RCC 7860 (cell line): ENCODE measurements at places on chromosomes 12 and 14.

DNA sequence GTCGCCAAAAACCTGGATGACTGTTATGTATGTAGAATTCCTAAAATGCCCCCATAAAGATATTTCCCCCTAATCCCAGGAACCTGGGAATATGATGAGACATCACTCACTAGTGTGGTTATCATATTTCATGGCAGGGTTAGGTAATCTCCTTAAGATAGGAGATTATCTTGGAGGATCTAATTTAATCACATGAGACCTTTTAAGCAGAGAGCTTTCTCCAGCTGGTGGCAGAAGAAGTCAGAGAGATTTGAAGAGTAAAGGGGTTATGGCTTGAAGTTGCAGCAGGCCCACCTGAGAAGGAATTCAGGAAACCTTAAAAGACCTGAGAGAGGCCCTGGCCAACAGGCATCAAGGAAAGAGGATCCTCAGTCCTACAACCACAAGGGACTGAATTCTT is 53.6 kb downstream of the DYRK2 start:
- no peak for DNase-seq

DNA sequence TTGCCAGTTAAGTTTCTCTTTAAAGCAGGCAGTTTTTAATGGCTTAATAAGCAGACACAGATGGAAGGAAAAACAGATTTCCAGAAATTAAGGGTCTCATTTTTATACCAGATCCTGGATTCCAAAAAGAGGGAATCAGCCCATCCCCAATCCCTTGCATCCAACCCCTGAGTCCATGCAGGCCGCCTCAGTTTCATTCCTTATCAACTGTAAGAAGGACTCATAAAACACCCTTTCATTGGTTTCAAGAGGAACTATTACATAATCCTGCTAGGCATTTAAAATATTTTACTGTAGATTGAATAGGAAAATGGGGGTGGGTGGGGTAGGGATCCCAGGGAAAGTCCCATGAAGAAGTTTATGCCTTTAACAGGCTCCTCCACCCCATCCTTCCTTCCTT is 9.4 kb downstream of the CCDC184 start:
- DNase-seq = no peak

DNA sequence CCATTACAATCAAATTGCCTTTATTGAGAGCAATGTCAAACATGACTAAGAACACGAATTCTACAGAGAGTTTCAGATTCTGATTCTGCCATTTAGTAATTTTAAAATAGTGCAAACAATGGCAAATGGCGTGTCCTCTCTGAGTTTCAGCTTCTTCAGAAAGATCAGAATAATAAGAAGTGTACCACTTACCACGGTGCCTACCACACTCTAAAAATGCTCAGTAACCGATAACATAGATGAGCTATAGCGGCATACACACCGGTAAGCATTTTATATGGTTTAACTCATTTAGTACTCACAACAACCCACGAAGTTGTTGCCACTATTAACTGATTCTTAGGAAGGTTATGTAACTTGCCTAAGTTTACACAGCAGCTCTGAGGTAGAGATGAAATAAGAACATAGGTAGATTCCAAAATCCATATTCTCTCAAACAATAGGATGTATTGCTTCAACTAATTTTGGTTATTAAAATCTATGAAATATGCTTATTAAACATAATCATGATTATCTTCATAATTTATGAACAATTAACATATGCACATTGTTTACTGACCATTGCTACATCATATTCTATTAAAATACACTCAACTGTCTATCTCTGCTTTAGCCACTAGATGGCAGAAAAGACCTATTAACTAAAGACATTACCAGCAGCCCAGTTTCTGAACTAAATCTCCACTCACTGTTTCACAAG is 38.3 kb downstream of the SLC6A15 start:
- peak; percentile 44 for DNase-seq

GRCh38 chr12:51951843-51952722 is 584 bp downstream of the ACVR1B start:
- DNase-seq = no peak

DNA sequence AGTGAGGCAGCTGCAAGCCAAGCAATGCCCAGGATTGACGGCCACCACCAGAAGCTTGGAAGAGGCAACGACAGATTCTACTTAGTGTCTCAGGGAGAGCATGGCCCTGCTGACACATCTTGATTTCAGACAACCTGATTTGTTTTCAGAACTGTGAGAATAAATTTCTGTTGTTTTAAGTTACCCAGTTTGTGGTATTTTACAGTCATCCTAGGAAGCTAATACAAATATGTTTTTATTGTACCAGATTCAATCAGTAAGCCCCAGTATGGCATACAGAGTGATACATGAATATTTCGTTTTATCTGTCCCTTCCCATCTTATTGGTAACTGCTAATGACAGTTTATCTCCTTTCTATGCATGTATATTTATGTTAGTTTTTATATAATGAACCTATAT is 62.3 kb downstream of the SAMD4A start:
- no peak for DNase-seq

GRCh38 chr14:105905456-105905855 is 379.1 kb downstream of the TMEM121 start:
- DNase-seq = no peak

GRCh38 chr12:124296295-124296915 is 1.5 kb downstream of the RFLNA start:
- DNase-seq = no peak

- no peak for DNase-seq
Measured at GRCh38 chr14:105857826-105858675, 331.7 kb downstream of the TMEM121 start.

- no peak for DNase-seq
Measured at GRCh38 chr12:728781-729180, 23.6 kb upstream of the WNK1 start.

DNA sequence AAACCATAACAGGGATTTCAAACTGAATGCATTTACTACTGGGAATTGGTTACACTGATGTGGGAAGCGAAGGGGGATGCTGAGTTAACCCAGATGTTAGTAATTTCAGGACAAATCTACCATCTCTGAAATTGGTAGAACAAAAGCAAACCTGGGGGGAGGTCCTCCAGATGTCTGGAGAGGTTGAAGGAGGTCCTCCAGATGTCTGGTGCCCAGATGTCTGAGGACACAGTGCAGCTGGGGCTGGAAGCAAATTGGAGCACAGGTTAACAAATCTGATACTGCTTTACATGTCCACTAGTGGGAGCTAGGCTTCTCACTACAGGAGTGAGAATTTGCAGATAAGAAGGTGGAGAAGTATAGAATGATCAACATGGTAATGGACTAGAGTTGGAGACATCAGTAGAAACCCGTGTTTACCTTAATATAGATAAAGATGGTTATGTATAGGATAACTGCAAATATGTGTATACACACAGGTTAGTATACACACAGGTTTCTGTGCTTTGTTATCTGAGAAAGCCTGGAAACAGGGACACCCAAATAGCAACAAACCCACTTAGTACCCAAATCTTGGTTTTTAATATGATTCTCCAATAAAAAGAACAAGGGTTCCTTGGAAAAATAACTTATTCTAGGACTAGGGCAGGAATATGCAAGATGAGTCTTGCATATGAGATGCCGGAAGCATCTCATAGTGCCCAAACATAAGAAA is 162.5 kb downstream of the C12orf50 start:
- no peak for DNase-seq

DNA sequence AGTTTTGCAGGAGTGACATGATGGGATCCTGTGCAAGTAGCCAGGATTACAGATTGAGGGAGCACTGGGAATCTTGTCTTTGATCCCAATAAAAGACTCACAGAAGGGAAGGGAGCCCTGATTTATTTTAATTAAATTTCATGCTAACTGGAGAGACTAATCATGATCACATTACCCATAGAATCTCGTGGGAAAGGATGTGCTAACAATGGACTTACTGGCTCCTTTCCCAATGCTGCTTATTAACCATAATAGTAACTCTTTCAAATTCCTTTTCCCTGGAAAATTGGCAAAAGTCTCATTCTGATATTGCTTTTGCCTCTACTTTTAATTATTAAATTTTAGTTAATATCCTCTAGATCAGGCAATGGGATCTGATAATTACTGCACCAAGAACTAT is 174.8 kb upstream of the AVPR1A start:
- no peak for DNase-seq

DNA sequence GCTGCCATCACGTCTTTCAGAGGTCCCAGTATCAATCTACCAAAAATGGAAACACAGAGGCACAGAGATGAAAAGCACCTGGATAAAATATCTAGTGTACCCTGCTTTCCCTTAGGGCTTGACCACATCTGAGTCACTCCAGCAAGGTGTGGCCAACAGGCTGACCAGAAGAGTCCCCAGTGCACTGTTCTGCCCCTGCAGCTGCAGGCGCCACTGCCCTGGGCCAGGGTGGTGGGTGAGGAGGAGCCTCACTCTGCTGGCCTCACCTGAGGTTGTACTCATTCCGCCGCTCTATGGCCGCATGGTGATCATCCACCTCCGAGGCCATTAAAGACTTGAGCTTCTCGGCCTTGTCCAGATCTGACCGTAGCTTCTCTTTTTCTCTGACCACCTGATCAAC is 60.4 kb downstream of the NIN start:
- DNase-seq = no peak
